Amniotic epithelial cell (primary cell): ENCODE measurements at places on chromosomes 2 and 18.

GRCh38 chr18:78704971-78705461 is 274.6 kb upstream of the SALL3 start:
- no peak for DNase-seq

- no peak for DNase-seq
Measured at GRCh38 chr2:222427646-222428301, 3.4 kb downstream of the SGPP2 start.

GRCh38 chr2:60476206-60476954 is 77.1 kb downstream of the BCL11A start:
- no peak for DNase-seq

DNA sequence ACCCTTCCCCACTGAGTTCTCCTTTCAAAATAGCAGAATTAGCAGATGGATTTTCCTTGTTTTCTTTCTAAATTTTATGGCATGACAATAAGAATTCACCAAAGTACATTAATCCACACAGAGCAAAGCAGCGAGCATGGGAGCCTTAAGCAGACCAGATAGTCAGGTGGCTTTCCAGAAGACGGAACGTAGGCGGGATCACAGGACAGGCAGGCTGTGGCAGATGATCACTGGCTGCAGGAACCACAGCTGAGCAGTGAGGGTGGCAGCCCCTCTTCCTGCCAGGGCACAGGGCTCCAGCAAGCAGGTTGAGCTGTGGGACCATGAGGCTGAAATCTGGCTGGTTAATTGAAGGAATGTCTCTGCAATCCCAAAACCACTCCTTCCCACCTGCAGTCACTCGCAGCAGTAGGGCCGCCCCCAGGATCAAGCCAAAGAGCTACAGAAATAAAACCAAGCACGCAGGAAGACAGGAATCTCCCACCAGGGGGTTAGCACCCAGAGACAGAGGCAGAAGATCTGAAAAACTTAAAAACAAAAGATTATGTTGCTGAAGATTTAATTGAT is 259.9 kb downstream of the EIPR1 start:
- no peak for DNase-seq

GRCh38 chr2:127515383-127515915 is 10.8 kb downstream of the IWS1 start:
- no peak for DNase-seq

- DNase-seq: no peak
Measured at GRCh38 chr2:212935752-212936151, 215.7 kb downstream of the IKZF2 start.

GRCh38 chr18:62368100-62368499 is 43.0 kb downstream of the TNFRSF11A start:
- no peak for DNase-seq

- no peak for DNase-seq
Measured at GRCh38 chr18:13745696-13746095, 19.2 kb downstream of the RNMT start.

GRCh38 chr2:74984947-74985637 is 26.6 kb downstream of the POLE4 start:
- DNase-seq: peak; percentile 38

DNA sequence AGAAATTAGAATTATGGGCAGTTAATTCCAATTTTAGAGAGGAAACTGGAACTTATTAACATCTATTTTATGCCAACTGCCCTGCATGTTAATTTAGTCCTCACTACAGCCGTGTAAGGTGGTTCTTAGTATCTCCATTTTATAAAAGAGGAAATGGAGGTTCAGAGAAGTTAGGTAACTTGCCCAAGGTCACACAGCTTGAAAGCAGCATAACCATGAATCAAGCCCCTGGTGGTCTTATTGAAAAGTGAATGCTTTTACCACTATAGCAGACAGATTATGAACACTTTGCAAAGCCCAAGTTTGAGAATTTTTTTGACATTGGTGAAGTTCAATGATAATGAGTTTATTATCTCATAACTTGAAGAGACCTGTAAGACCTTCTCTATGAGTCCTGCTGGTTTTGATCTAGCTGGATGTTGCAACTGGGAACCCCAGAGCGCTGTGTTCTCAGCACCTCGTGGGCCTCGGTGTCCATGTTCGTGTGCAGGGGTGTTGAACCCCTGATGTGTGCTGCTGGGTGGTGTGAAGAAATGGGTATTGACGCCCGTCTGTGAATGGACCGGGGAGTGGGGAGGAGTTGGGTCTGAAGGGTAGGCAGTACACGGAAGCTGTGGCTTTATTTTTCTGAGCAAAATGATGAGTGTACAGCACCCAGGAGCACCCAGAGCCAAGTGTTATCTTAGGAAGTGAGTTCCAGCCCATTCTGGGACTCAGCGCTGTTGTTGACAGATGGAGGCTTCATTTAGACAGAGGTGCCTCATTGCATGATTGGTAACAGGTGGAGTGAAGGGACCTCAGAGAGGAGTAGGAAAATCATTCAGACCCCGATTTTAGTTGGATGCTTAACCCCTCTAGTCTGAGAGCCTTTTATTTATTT is 9.7 kb downstream of the GREB1 start:
- DNase-seq: no peak

DNA sequence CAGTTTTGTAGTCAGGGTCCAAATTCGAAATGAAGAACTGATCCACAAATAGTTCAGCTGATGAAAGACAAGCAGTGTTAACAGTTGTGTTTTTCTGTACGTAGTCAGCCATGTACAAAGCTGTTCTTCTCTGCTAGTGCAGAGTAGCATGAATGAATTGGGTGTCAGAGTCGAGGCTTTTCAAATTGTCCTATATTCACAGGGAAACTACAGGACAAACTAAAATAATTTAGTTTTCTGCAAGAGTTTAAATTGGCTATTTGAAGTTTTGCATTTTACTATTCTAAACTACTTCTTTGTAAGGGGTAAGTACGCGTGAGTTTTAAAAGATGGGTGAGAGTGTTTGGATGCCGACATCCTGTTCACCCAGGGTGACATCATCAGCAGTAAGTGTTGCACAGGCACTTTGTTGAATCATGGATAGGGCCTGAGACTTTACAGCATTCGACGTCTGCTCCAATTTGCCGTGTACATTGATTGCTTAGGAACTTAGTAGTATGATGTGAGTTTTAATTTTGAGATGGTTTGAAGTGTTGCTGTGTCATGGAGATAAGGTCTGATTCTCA is 147.2 kb upstream of the NFATC1 start:
- peak; percentile 11 for DNase-seq

DNA sequence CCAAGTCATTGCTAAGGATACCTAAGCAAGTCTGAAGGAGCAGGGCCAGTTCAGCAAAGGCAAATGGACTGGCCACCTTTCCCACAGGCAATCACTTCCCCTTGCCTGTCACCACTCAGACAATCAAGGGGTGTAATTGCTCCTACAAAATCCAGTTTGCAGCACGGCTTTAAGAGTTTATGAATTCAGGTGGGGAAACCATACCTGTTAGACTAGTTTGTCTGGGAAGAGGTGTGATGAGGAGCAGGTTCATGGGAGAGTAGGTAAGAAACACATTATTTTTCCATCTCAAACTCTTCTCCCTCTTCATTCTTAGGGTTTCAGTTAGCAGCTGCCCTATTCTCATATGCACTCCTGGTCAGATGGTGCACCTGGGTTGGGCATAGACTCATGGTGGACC is 102.5 kb downstream of the EVA1A start:
- DNase-seq: no peak

DNA sequence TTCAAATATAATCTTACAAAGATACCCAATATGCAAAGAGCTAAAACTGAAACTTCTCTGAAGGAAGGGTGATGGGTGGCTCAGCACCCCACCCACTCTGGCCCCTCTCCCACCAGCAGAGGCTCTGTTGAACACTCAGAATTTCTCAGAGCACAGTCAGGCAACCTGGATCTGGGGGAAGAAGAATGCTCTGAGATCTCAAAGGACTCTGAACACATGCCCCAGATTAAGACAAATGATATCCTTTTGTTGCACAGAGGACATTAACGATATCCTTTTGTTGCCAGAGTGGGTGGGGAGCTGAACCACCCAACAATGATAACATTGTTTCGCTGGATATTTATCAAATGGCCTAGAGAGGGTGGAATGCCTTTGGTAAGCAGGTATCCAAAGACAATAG is 104.8 kb downstream of the LBH start:
- no peak for DNase-seq

GRCh38 chr2:23385748-23386338 is 864 bp downstream of the KLHL29 start:
- DNase-seq: no peak

- no peak for DNase-seq
Measured at GRCh38 chr2:73107211-73107926, 5.4 kb downstream of the RAB11FIP5 start.

DNA sequence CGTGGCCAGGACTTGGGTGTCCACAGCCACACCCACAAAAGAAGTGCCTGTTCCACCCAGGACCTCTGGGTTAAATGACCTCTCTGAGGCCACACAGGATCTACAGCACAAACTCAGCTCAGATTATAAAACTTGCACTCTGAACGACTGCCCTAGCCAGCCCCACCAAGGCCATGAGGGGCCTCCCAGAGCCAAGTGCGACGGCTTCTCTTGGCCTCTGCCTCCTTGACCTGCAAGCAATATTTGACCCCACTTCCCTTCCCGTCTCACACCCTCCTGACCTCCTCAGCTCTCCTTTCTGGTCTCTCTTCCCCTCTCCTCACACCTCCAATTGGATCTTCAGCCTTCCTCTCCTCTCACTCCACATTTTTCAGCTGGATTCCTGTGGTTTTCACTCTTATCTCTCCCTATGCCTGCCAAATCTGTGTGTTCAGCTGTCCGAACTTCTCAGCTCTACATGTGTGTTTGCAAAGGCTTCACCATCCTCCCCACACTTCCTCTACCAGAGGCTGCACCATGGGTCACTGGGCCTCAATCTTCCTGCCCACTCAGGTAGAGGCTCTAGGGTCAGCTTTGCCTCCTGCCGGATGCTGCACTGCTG is 25.3 kb upstream of the STEAP3 start:
- DNase-seq: peak; percentile 84

GRCh38 chr2:12183032-12183645 is 436.7 kb downstream of the LPIN1 start:
- DNase-seq: no peak

GRCh38 chr2:174575124-174575776 is 22.4 kb downstream of the WIPF1 start:
- DNase-seq: no peak

DNA sequence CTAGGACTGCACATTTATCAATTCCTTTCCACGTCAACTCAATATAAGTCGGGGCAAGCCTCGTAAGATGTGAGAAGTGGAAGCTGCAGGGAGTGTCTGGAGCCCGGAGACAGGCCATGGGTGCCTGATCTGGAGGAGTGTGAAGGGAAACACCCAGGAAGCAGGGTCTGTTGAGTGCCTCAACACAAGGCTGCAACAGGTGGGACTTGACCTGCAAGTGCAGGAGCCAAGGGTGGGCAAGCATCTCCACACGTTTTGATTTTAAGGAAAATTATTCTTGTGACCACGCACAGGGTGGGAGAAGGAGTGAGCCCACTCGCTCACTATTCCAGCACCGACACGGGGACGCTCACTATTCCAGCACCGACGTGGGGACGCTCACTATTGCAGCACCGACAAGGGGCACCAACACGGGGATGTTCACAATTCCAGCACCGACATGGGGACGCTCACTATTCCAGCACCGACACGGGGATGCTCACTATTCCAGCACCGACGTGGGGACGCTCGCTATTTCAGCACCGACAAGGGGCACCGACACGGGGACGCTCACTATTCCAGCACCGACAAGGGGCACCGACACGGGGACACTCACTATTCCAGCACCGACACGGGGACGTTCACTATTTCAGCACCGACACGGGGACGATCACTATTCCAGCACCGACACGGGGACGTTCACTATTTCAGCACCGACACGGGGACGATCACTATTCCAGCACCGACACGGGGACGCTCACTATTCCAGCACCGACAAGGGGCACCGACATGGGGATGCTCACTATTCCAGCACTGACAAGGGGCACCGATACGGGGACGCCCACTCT is 197.3 kb downstream of the EIPR1 start:
- DNase-seq: no peak

DNA sequence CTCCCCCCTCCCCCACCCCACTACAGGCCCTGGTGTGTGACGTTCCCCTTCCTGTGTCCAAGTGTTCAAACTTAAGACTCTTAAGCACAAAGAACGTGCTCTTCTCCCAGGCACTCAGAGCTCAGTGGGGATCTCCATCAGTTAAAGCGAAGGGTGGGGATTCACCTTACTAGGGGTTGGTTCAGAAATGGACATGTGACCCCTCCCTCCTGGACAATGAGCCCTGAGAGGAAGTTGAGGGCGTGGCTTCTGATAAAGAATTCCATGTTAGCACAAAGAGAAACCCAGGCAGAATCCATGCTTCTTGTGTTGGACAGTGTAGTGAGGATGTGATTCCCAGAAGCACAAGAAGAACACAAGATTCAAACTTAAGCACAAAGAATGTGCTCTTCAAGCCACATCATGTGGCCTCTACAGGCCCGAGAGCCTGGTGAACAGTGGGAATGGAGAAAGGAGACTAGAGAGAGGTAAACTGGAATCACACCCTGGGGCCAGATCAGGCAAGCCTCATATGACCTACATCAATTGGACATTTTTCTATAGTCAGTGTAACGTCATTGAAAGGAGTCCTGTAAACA is 78.1 kb upstream of the TTC39C start:
- no peak for DNase-seq

DNA sequence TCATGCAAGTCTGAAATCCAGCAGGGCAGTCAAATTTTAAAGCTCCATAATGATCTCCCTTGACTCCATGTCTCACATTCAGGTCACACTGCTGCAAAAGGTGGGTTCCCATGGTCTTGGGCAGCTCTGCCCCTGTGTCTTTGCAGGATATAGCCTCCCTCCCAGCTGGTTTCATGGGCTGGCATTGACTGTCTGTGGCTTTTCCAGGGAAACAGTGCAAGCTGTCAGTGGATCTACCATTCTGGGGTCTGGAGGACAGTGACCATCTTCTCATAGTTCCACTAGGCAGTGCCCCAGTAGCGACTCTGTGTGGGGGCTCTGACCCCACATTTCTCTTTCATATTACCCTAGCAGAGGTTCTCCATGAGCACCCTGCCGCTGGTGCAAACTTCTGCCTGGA is 220.6 kb upstream of the COPS8 start:
- DNase-seq: no peak

- DNase-seq: no peak
Measured at GRCh38 chr2:198135481-198135934, 331.1 kb downstream of the PLCL1 start.

DNA sequence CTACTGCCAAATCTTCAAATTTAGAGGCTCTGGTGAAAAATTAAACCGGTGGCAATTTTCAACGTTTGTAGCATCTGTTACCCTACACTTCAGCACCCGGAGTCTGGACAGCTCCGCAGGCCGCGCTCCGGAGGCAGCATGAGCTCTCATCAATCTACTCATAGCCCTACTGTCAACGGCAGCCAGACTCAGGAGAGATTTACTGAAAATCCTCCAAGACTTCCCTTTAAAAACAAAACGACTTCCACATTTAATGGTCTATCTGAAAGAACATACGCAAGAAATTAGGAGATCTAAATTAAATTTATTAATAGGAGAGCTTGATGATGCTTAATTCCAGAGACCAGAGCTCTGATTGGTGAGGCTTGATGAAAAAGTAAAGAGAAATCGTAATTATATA is 970 bp upstream of the ADCYAP1 start:
- peak; percentile 54 for DNase-seq
